Ovary (tissue), 10 donors: ENCODE measurements at places on chromosomes 7 and 10. TPM values are rescaled to one million over a fixed set of nuclear protein-coding genes. Genes with fewer than 3 reads are reported as not detected.

- no peak overlapping the region for H3K27ac ChIP-seq
- H3K27me3 ChIP-seq, result no peaks in the 10 kb centered on the region
- H3K36me3 ChIP-seq, result no peaks in the 10 kb centered on the region
- H3K4me3 ChIP-seq, result no peak overlapping the region
These were observed 130.9 kb downstream of the EMX2 start for GRCh38 chr10:117673230-117674010.

- no peaks in the 10 kb centered on the region for H3K27me3 ChIP-seq
- no peaks in the 10 kb centered on the region for H3K36me3 ChIP-seq
- H3K4me3 ChIP-seq, result no peak overlapping the region
- H3K4me1 ChIP-seq, result peaks cover 22% of the 10 kb centered on the region
- H3K27ac ChIP-seq, result peak overlapping the region; percentile 63
- peak; percentile 30 for DNase-seq
These were observed 30.4 kb downstream of the XPNPEP1 start for GRCh38 chr10:109892931-109893330.

The OR9A2 gene
- total RNA-seq, result not detected

DNA sequence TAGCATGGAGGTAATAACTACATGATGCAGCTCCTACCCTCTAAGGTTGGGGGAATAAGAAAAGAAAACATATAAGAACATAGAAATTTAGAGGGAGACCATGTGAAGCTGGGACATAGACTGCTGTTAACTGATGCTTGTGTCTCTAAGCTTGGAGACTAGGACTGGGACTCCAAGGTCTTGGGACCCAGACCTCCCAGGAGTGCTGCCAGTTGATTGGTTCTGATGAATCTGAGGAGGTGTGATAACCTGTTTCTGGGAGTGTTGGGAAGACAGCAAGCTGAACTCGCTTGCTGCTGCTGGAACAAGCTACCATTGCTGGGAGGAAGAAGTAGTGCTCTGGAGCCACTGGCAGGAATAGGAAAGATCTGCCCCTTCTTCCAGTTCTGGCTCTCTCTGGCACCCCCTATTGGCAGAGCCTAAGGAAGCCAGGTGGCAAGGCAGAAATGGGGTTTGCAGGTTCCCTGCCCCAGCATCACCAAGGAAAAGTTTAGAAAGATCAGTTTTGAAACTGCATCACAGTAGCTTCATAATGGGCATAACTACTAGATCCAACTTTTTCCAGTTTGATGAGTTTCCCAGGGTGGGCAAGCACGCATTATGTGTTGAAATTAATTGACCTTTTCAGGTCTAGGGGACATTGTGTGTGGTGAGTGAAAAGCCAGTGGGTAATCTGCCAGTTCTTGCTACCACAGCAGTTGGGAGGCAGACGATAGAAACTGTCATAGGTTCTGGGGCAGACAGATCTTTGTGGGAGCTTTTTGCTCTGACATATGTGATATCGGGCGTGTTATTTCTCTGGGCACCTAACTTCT, 140.7 kb downstream of the SND1 start:
- H3K4me1 ChIP-seq, result peaks cover 4% of the 10 kb centered on the region
- no peak overlapping the region for H3K4me3 ChIP-seq
- no peaks in the 10 kb centered on the region for H3K36me3 ChIP-seq
- no peak for DNase-seq

DNA sequence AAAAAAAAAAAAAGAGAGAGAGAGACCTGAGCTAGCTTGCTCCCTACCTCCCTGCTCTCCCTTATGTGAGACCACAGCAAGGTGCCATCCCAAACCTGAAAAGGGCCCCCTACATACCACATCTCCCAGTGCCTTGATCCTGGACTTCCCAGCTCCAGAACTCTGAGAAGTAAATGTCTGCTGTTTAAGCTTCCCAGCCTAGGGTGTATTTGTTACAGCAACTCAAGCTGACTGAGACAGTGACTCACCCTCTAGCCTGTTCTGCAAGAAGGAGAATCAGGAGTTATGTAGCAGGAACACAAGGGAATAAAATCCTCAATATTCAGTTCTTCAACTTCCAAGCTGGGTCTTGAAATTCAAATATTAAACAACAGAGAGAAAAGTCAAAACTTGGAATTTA, 52.1 kb upstream of the TMEM72 start:
- no peak overlapping the region for H3K27ac ChIP-seq
- H3K27me3 ChIP-seq, result no peaks in the 10 kb centered on the region
- H3K36me3 ChIP-seq, result no peaks in the 10 kb centered on the region
- peaks cover 2% of the 10 kb centered on the region for H3K4me1 ChIP-seq
- DNase-seq, result no peak
- no peak overlapping the region for H3K4me3 ChIP-seq

- no peaks in the 10 kb centered on the region for H3K36me3 ChIP-seq
- H3K4me3 ChIP-seq, result peak overlapping the region; percentile 69
- H3K4me1 ChIP-seq, result peaks cover 28% of the 10 kb centered on the region
- peak; percentile 86 for DNase-seq
These were observed 1.7 kb downstream of the TRIM8 start for GRCh38 chr10:102645741-102646609.

DNA sequence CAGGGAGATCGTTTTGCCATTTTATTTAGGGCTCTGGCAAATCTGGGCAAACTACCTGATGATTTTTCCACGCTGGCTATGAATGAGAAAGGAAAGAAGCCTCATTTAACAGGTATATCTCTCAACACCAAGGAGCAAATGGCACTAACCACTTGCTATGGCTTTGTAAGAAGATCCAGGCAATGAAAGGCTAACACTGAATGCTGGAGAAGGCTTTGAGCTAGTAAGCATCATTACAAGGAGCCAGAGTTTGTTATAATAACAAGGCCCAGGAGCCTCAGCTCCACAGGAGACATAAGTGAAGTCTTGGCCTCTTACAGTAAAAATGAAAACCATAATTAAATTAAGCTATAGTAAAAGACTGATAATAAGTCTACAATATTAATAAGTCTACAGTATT, 123.1 kb downstream of the CNOT4 start:
- H3K36me3 ChIP-seq, result no peaks in the 10 kb centered on the region
- DNase-seq, result no peak
- no peak overlapping the region for H3K27ac ChIP-seq
- no peaks in the 10 kb centered on the region for H3K4me1 ChIP-seq
- H3K27me3 ChIP-seq, result no peaks in the 10 kb centered on the region

DNA sequence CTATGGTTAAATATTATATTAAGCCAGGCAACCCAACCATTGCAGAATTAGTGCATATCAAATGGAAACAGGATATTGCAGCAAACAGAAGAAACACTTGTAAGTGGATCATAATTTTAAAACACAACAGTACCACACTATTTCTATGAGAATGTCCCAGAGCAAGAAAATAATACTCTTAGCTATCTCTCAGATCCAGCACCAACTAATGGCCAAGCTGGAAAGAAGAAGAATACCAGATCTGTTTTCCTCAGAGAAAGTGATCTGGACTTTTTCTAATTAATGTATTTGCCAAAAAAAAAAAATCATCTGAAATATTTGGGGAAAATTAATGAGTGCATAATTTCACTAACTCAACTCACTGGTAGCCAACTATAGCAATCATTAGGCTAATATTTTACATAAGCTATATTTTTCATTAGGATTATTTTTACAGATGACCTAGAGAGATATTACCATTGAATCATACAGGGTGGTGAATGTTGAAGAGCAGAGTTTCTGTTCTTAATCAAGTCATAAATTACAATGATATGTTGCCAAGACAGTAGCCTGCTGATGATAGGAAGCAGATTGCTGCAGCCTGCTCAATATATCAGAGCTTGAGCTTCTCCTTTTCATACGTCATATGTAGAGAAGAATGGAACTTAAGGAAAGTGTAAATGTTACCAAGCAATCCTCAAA, 995.4 kb upstream of the LRRN3 start:
- H3K27me3 ChIP-seq, result no peaks in the 10 kb centered on the region
- no peak for DNase-seq
- no peaks in the 10 kb centered on the region for H3K36me3 ChIP-seq
- H3K4me1 ChIP-seq, result no peaks in the 10 kb centered on the region

DNA sequence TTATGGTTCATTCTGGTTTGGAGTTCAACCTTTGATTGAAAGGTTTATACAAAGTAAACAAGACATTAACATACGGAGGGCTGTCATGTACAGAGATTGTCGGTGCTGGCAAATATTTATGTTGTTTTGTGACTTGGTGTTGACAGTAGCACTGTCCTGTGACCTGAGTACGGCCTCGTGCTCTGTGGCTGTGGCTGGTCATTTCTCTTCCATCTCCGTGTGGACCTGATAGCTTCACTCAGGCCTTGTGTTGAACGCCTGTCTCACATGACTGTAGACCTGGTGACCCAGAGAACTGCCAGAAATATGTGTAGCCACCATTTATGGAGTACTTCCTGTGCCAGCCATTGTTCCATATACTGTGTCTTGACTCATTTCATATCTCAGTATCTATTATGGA, 311.6 kb downstream of the CCDC3 start:
- H3K36me3 ChIP-seq, result no peaks in the 10 kb centered on the region
- H3K4me3 ChIP-seq, result no peak overlapping the region
- no peaks in the 10 kb centered on the region for H3K27me3 ChIP-seq
- H3K27ac ChIP-seq, result no peak overlapping the region

The CAV2 gene
- total RNA-seq, result 41.0 TPM

DNA sequence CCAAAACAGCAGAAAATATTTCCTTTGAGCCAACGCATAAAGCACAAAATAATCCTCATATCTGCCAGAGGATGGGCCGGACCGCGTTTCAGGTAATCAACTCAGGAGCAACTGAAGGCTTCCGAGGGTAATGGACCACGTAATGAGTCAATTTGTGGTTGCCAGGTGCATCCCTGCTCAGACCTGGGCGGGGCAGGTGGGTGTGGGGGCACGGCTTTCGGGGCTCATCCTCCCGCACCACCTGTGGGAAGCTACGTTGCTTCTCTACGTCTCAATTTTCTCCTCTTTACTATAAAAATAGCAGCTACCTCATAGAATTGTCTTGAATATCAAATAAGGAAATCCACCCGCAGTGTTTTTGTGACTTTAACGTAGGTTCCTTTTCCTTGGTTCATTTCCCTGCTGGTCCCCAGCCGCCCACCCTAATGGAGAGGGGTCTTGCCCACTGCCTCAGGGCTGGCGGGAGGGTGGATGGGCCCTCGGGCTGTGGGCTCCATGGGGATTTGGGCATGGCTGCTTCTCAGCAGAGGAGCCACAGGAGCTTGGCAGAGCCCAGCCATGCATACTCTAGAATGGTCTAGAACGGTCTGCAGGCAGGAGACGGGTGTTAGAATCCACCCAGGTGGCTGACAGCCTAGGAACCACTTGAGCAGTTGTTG, 324.7 kb downstream of the ADARB2 start:
- no peak for DNase-seq
- H3K27me3 ChIP-seq, result no peaks in the 10 kb centered on the region
- no peak overlapping the region for H3K4me3 ChIP-seq

DNA sequence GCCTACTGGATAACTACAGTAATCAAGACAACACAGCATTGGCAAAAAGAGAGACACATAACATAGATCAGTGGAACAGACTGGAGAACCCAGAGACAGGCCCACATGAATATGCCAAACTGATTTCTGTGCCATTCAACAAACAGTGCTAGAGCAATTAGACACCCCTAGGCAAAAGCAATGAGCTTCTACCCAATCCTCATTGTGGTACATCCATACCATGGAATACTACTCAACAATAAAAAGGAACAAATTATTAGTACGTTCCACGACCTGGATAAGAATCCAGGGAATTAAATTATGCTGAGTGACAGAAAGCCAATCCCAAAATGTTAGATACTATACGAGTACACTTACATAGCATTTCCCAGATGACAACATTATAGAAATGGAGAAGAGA, 2.8 kb upstream of the SVIL start:
- no peak for DNase-seq
- H3K4me1 ChIP-seq, result peaks cover 16% of the 10 kb centered on the region
- no peaks in the 10 kb centered on the region for H3K36me3 ChIP-seq
